ENCODE measurements at places on chromosomes 7 and 10.

GRCh38 chr10:63064706-63065105 is 68.4 kb upstream of the NRBF2 start:
- DNase-seq, result no peak

- DNase-seq, result no peak
Observed at GRCh38 chr10:131098416-131098952, 213.0 kb downstream of the TCERG1L start.

DNA sequence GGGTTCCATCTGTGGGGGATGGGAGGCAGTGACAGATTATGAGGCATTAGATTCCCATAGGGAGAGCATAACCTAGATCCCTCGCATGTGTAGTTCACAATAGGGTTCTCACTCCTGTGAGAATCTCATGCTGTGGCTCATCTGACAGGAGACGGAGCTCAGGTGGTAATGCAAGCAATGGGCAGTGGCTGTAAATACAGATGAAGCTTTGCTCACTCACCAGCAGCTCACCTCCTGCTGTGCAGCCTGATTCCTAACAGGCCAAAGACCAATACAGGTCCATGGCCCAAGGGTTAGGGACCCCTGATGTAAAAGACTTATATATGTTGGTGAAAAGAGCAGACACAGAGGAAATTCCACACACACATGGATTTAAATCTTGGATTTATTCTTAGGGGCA is 370.2 kb downstream of the NRG3 start:
- no peak for DNase-seq

GRCh38 chr7:111159426-111159825 is 68.5 kb downstream of the LRRN3 start:
- DNase-seq, result no peak

GRCh38 chr10:32156031-32156495 is 99.8 kb upstream of the KIF5B start:
- DNase-seq, result no peak

DNA sequence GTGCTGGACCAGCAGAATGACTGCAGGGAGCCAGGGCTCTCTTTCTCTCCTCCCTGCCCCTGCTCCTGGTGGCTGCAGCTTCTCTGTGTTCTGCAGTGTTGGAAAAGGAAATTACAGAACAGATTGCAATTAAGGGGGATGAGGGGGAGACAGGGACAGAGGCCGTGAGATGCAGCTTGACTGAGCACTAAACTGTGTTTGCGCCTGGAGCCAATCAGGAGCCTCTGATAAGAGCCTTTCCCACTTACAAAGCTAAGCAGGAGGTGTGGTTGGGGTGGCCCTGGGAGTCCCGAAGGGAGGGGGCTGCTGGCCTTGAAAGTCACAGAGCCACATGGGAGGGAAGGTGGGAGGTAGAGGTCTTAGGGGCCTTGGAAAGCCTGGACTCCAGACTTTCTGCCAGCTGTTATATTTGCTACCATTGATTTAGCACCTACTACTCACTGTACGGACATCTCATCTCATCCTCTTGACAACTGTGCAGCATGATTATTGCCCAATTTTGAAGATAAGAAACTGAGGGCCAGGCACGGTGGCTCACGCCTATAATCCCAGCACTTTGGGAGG is 26.7 kb downstream of the TRIM8 start:
- no peak for DNase-seq

- DNase-seq, result no peak
Observed at GRCh38 chr7:4633012-4633411, 49.1 kb upstream of the FOXK1 start.

Data from stimulated activated CD8-positive, alpha-beta memory T cell treated with anti-CD3 and anti-CD28 coated beads, Interleukin-7, amount 100 ng/mL, for 1 hour (primary cell).